ENCODE measurements at places on chromosomes 1 and 21.

DNA sequence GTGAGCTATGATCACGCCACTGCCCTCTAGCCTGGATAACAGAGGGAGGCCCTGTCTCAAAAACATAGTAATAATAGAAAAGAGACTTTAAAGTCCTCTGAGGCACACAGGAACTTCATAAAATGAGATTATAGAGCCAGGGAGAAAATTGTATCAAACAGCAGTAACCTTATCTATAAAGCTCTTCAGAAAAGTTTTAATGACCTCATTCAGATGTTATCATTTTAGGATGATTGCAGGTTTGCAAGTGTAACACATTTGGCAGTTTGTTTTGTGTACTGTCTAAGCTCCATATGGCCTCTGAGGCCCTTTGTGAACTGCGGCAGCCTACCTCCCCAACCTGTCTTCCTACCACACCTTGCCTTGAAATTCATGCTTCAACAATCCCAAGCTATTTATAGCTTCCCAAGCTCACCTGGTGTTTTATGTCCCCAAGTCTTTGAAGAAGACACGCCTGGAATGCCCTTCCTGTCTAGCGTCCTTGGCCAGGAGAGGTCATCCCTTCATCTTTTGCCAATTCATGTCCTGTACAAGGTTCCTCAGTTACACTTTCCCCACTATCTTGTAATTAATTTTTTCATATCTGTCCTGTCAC, 8.5 kb upstream of the AKNAD1 start:
- no peak for DNase-seq

- no peak for DNase-seq
Measured at GRCh38 chr21:31130821-31131220, 92.5 kb upstream of the KRTAP19-8 start.

- no peak for DNase-seq
Measured at GRCh38 chr1:155127967-155128754, 485 bp downstream of the EFNA1 start.

DNA sequence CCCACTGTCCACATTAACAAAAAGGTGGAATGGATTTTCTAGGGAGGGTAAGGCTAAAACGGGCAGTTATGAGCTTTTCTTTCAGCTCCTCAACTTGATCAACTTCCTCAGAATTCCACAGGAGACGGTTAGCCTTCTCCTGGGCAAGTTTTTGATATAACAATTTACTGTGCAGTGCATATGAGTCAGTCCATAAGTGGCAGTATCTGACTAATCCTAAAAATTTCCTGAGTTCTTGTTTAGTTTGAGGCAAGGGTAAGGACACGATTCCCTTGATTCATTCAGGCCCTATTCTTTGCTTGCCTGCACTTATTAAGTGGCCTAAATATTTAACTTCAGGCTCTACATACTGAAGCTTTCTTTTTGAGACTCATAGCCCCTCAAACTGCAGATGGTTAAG, 6.2 kb upstream of the AADACL3 start:
- DNase-seq, result no peak

GRCh38 chr1:243977094-243977493, 74.0 kb upstream of the ZBTB18 start:
- no peak for DNase-seq

DNA sequence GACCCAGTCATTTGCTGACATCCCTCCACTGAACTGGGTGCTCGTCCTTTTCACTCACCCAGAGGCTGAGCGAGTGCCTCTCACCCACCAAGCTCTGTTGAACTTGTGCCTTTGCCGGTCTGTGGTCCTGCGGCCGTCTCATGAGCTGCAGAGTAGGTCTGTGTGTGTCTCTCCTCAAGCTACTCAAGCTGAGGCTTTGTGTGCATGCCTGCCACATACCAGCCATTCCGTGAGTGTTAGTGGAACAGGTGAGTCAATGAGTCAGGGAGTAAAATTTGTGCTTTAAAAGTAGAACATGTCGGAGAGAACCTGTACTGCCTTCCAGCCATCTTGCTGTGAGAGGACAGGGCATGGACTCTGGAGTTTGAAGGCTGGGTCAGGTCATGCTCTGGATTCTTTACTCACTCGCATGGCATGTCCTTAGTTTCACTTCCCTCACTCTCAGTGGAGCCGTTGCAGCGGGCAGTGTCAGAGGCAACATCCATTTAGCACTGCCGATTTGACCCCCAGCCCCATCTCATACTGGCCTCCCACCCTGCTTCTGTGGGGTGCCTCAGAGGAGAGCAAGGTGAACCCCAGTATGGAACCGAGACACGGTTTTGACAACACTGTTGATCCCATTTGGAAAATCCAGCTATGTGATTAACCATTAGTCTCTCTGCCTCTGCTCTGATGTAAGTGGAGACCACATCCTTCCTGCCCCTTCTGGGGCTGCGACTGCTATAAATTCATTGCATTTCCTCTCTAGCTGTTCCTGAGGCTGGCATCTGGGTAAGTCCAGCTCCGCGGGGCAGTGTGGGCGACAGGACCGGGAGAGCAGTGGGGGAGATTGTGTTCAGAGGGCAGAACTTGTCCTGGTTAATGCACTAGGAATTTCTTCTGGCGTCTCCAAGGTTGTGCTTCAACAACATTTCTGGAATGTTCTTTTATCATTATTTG, at the start of gene NLRP3:
Gene NLRP3 (plus strand): TSS at position 751 of the 939 bp plus-strand sequence. CDS start 2,628 bp downstream, outside the sequence.
- DNase-seq, result no peak

DNA sequence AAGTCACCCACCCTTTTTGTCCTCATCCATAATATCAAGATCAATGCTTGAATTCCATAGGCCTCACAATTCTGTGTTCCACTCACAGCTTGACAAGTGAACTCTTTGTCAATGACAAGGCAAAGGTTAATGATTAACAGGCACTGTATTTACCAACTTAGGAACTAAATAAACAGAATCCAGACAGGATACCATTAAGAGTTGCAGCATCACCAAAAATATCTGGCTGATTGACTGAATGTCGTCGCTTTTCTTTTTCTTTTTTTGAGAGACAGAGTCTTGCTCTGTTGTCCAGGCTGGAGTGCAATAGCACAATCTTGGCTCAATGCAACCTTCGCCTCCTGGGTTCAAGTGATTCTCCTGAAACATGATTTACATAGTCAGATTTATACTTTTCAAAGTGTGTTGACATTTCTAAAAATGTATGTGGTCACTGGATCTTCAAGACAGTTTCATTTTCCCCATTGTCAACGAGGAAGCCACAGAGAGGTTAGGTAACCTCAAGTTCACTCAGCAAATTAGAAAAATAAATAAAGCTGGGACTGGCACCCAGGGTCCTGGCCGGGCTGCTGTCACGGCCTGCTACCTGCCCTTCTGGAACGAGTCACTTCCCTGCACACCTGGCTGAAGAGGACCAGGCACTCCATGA, 81.0 kb downstream of the PDE9A start:
- DNase-seq, result no peak

- no peak for DNase-seq
Measured at GRCh38 chr21:28482657-28483056, 510.0 kb downstream of the LTN1 start.

DNA sequence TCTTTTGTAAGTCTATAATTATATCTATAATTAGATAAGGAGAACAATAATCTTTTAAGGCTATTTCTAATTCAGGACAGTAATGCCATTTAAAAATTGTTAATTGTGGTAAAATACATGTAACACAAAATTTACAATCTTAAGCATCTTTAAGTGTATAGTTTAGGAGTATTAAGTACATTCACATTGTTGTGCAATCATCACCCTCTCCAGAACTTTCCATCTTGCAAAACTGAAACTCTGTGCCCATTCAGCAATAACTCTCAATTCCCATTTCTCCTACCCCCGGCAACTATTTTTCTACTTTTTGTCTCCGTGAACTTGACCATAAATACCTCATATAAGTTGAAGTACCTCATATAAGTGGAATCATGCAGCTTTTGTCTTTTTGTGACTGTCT, 93.9 kb upstream of the KCNA3 start:
- DNase-seq, result no peak

- no peak for DNase-seq
Measured at GRCh38 chr1:205356440-205357139, at the start of gene KLHDC8A. TSS of gene KLHDC8A (minus strand) at chr1:205356922. CDS start at chr1:205343604, 13,318 bp downstream.

DNA sequence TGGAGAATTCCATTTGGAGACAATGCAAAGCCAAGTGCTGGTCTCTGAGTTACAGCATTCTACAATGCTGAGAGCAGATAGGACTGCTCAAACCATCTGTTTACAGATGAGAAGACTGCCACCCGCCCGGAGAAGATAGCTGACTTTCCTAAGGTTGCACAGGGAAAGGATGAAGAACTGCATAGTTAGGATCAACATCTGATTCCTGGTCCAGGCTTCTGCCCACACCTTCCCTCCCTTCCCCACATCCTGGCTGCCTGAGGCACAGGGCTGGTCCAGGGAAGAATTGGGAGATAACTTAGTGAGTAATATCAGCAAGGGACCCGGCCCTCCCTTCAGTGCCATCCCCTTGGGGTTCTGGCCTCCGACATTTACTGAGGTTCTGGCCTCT, 2.0 kb downstream of the SERINC2 start:
- DNase-seq, result no peak

- DNase-seq, result no peak
Measured at GRCh38 chr1:87064986-87065385, 150.6 kb downstream of the HS2ST1 start.

- DNase-seq, result no peak
Measured at GRCh38 chr1:1430992-1431844, 4.3 kb upstream of the VWA1 start.

- no peak for DNase-seq
Measured at GRCh38 chr1:212514056-212514614, 81.4 kb downstream of the NENF start.

DNA sequence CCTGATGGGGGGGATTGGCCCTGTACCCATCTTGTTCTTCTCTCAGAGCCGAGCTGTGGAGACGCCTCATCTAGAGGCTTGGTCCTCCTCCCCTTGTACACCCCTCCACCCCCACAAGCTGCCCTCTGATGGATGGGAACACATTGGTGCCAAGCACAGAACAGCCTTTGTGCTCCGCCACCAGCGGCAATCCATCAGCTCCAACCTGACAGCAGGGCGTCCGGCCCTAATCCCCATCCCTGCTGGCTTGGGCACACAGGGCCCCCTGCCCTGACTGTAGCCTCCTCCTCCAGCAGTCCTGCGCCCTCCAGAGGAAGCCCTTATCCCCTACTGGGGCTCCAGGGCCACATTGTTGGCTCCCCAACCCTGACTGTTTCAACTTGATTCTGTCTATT, 3.8 kb upstream of the MYOG start:
- no peak for DNase-seq

Measured in NCI-H748 treated with DMSO at 0.1 percent for 48 hours (cell line).